NCI-H1417 (cell line): ENCODE measurements at places on chromosomes 12 and 14.

DNA sequence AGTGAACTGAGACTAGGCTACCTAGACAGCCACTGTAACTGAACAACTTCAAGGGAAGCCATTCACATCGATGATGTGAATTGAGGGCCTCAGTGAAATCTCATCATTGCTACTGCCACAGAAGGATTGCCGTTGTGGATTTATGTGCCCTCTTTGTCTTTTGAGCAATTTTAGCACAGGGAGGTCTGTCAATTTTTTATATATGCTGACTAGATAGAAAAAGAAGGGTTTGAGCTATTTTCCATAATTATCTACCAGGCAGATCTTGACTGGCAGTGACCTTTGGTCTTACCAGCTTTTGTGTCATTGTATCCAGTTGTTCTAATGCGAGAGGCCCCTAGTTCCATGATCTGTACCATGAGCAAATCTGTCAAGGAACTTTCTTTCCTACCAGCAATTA, 179.4 kb downstream of the ERC1 start:
- peak; percentile 62 for DNase-seq

GRCh38 chr12:104458694-104459367, 2.1 kb downstream of the CHST11 start:
- DNase-seq: no peak

DNA sequence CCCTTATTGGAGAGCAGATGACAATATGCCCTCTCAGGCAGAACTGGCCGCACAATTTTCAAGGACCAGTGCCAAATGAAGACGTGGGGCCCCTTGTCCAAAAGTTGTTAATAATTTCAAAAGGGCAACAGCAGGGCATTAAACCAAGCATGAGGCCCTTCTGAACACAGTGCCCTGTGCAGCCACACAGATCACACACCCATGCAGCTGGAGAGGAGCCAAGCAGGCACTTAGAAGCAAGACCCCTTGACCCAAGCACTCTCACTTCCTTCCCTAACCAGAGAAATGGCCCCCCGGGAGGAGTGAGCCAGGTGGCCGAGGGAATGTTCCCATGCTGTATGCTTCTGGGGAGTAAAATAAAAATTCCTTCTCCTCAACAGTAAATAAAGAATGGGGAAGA, 114.0 kb upstream of the TMPO start:
- peak; percentile 37 for DNase-seq

DNA sequence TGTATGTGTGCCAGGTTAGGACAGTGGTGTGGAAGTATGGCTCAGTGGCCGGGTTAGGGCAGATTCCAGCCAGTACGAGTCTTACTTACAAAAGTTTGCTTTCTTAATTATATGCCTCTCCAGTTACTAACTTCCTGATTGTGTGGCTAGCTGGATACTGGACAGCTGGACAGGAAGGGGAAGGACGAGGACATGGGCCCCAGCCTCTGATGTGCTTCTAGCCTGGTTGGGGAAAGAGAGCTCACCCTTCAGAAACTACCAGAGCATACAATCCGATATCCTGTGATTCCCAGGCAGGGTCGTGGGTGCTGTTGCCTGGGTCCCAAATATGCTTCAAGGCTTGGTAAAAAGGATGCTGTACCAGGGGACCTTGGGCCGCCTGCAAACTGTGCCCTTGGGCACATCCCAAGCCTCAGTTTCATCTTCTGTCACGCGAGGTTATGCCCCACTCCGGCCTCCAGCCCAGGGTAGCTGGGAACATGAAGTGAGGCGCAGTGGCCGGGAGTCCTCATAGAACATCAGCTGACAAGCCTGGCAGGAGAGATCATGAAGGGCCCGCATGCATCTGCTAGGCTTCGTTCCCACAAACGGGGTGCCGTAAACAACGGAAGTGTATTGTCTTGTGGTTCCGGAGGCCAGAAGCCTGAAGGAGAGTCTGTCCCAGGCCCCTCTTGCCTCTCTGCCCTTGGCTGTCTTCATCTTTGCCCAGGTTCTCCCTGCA, 23.2 kb upstream of the RIN3 start:
- no peak for DNase-seq

GRCh38 chr14:95387826-95388445, 68.2 kb upstream of the CLMN start:
- DNase-seq: no peak

- DNase-seq: no peak
Measured at GRCh38 chr14:69101331-69101826, 51.5 kb downstream of the DCAF5 start.

DNA sequence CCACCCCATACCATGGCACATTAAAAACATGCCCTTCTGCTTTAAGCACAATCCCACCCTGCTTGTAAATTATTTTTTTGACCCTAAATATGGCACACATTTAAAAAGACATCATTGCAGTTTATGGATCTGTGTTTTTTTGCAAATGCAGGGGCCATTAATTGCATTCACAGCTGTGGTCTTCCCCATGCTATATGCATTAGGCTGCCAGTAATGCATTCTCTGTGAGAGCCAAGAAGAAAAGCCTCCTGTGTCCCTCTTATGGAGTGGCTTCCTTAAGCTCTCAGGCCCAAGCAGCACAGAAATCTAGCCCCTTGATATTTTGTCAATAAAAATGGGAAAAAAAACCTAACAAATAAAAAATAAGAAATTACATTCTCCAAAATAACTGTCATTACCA, 20.4 kb upstream of the COCH start:
- DNase-seq: no peak

DNA sequence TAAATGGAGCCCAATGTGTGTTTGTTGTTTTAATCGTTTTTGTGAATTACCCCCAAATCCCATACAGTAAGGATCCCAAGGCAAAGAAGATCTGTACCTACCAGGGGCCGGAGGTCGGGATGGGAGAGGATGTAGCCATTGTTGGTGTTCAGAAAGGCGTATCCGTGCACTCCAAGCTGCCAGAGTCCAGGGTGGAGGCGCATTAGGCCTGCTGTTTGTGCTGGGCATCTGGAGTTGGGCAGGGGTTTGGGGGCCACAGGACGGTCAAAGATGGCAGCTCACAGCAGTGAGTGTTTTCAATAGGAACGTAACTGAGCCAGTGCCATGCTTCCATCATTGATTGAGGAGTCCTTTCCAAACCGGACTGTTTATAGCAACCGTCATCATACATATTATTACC, 40.2 kb downstream of the CACNA2D4 start:
- no peak for DNase-seq

DNA sequence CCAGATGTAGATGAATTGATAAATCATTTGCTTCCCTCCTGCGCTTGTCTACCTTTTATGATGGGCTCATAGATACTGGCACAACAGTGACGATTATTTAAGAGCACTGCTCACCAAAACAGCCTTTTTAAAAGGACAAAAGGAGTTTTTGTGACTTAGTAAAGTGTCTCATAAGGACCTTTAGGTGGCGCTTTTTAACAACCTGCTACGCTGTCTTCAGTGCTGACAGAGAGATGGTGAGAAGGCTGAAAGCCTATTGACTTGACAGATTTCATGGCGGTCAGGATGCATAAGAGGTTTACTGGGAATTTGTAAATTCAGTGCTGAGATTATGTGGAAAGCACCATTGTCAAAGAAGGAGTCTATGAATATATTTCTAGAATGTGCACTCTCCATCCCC, 87.6 kb downstream of the SLC15A5 start:
- peak; percentile 21 for DNase-seq

DNA sequence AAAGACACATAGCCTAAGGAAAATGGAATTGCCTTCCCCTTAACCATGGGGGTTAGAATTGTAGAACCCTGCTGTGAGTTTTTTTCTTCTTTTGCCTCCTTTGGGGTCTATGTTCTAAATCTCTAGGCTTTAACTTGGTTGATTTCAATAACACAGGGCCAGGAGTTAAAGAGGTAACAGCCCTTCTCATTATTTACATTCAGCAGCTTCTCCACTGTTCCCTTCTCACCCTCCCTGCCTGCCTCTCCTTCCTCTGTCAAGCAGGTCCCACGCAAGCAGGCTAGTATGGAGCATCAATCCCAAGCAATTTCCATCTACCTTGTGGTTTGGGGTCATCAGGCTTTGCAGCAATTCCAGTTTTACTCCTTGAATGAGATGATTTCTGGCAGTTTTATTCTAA, 236.1 kb upstream of the G2E3 start:
- no peak for DNase-seq

DNA sequence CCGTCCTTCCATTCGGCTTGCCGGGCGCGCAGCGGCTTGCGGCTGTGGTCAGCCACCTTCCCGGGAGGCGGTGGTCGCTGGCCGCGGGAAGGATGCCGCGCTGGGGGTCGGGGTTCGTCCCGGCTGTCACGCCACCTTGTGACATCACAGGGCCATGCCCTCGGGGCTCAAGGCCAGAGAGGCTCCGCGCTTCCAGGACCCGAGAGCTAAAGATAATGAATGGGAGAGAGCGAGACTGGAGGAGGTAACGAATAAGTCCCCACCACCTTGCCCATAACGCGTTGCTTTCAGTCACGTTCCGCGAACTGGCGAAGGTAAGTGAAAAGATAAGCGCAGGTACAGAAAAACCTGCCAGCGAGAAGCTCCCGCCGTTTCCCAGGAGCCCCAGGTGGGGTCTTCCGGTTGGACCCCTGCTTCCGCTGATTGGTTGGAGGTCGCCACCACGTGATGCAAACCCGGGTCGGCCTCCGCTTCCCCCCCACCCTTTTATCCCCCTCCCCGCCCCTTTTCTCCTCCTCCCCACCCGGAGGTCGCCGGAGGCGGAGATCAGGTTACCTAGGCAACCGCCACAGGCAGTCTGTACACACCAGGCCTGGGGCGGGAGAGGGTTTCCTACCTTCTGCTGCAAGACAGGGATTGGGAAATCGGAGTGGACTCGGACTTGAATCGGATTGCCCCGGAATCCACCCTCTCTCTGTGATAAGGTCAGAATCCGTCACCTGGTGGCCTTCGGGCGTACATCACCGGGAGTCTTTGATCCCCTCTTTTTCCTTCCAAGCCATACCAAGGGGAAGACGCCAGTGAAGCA, at the start of gene LRRC9:
TSS of gene LRRC9 (plus strand) at position 575 of the 808 bp plus-strand sequence.
- DNase-seq: peak; percentile 82

GRCh38 chr12:26848156-26848825, 15.3 kb upstream of the ITPR2 start:
- DNase-seq: no peak

- DNase-seq: no peak
Measured at GRCh38 chr12:44573723-44574122, 302.4 kb downstream of the NELL2 start.

- no peak for DNase-seq
Measured at GRCh38 chr12:2076196-2076570, 23.4 kb downstream of the CACNA1C start.

- DNase-seq: no peak
Measured at GRCh38 chr12:93657071-93657470, 20.1 kb upstream of the CRADD start.

GRCh38 chr14:63510538-63510937, 32.6 kb downstream of the PPP2R5E start:
- DNase-seq: no peak

GRCh38 chr12:122067966-122068365, 10.6 kb upstream of the MLXIP start:
- no peak for DNase-seq

DNA sequence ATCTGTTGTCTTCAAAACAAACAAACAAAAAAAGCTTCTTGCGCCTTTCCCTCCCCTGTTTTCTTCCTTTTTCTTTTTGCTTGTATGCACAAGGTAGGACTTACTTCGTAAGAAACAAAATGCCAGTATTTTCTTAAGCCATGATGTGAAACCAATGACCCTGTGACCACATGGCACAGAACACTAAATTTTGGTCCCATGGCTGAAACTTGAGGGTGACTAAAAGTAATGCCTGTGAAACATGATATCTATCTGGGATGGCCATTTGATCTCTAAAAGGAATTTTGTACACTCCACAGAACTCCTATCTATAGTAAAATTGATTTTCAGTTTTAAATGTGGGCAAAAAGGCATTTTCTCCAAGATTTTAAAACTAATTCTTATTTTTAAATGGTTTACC, 63.6 kb downstream of the PAPOLA start:
- DNase-seq: no peak

GRCh38 chr14:37665479-37665878, 70.0 kb downstream of the TTC6 start:
- no peak for DNase-seq

DNA sequence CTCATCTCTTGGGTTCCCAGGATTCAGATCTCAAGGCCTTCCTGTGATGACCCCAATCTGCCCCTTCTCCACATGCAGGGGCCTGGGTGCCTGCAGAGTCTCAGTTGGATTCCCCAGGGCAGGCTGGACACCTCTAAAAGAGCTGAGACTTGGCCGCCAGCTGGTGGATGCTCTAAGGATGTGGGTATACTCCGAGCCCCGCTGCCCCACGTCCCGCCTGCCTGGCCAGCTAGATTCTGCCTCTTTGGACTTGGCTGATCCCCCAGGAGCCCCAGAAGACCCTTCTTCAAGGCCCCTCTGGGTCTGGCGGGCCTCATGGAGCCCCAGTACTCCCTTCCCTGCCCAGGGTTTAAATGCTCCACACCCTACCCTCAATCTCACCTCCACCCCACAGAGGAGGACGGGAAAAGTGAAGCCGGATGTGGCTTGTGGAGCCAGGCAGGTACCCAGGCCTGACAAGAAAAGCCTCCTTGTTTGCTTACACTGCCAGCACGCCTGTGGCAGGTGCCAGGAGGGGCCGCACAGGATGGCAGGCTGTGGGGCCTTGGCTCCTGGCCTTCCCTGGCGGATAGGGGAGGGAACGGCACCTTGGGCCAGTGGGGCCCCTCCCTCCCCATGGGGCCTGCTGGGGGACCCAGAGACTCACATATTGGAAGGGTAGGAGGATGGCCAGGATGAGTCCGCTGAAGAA, 15.1 kb downstream of the FAIM2 start:
- DNase-seq: peak; percentile 33

- peak; percentile 79 for DNase-seq
Measured at GRCh38 chr12:6827982-6828780, at the start of gene P3H3. Gene P3H3 (plus strand): TSS chr12:6828407. CDS start chr12:6828441, 34 bp downstream.

DNA sequence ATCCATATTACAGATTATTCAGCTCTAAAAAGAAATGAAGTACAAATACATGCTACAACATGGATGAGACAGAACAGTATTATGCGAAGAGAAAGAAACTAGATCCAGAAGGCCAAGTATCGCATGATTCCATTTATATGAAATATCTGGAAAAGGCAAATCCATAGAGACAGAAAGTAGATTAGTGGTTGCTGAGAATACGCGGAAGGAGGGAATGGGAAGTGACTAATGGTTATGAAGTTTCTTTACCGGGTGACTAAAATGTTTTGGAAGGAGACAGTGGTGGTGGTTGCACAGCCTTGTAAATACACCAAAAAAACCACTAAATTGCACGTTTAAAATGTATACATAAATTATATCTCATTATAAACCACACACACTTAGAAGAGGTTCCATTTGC, 12.5 kb downstream of the PRDM4 start:
- no peak for DNase-seq

GRCh38 chr14:20699931-20700330, 11.4 kb downstream of the ANG start:
- no peak for DNase-seq

GRCh38 chr14:67371247-67372148, 11.4 kb downstream of the EIF2S1 start:
- no peak for DNase-seq

- DNase-seq: no peak
Measured at GRCh38 chr14:26180221-26180620, 417.6 kb downstream of the NOVA1 start.

DNA sequence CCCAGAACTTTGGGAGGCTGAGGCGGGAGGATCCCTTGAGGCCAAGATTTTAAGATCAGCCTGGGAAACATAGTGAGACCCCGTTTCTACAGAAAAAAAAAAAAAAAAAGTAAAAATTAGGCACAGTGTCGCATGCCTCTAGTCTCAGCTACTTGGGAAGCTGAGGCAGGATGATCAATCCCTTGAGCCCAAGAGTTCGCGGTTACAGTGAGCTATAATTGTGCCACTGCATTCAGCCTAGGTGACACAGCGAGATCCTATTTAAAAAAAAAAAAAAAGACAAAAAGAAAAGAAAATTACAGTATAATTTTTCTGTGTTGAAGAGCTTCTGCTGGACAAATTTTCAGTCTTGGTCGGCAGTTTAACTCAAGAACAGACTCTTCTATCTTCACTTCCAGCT, 133.9 kb upstream of the FGD4 start:
- no peak for DNase-seq
